Small intestine (tissue), 16 donors: ENCODE measurements at places on chromosomes 2 and 18.

DNA sequence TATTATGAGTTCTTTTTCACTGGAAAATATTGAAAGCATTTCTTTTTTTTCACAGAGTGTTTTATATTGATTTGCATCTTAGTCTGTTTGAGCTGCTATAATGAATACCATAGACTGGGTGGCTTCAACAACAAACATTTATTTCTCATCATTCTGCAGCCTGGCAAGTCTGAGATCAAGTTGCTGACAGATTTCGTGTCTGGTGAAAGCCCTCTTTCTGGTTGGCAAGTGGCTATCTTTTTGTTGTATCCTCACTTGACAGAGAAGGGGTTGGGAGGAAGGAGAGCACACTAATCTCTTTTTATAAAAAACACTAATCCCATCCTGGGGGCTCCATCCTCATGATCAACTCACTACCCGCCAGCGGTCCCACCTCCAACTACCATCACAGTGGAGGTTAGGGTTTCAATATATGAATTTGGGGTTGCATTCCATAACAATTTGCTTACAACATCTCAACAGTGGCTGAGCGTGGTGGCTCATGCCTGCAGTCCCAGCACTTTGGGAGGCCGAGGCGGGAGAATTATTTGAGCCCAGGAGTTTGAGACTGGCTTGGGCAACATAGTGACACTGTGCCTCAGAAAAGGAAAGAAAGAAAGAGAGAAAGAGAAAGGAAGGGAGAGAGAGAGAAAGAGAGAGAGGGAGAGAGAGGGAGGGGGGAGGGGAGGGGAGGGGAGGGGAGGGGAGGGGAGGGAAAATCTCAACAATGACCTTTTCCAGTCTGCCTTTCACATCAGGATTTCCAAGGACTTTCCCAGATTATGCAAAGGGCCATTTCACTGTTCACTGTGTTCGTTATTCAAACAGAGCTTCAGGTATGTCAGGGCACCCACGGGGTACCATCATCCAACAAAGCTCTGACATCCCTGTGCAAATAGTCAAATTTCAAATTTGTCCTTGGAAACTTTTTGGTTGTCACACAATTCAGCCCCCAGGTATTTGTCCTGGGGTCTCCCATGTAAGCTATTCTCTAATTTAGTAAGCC, 111.1 kb downstream of the AP1S3 start:
- DNase-seq: no peak
- H3K4me3 ChIP-seq: no peak overlapping the region
- no peak overlapping the region for H3K27ac ChIP-seq
- no peaks in the 10 kb centered on the region for H3K4me1 ChIP-seq
- no peaks in the 10 kb centered on the region for H3K36me3 ChIP-seq
- H3K27me3 ChIP-seq: no peaks in the 10 kb centered on the region

- H3K4me3 ChIP-seq: no peak overlapping the region
- H3K27ac ChIP-seq: no peak overlapping the region
- no peaks in the 10 kb centered on the region for H3K36me3 ChIP-seq
- H3K4me1 ChIP-seq: no peaks in the 10 kb centered on the region
Observed at GRCh38 chr18:69002233-69002632, 204.4 kb downstream of the CCDC102B start.

- no peak for DNase-seq
- no peaks in the 10 kb centered on the region for H3K27me3 ChIP-seq
- no peak overlapping the region for H3K4me3 ChIP-seq
- no peak overlapping the region for H3K27ac ChIP-seq
- no peaks in the 10 kb centered on the region for H3K4me1 ChIP-seq
Observed at GRCh38 chr2:12008425-12009061, 262.1 kb downstream of the LPIN1 start.

DNA sequence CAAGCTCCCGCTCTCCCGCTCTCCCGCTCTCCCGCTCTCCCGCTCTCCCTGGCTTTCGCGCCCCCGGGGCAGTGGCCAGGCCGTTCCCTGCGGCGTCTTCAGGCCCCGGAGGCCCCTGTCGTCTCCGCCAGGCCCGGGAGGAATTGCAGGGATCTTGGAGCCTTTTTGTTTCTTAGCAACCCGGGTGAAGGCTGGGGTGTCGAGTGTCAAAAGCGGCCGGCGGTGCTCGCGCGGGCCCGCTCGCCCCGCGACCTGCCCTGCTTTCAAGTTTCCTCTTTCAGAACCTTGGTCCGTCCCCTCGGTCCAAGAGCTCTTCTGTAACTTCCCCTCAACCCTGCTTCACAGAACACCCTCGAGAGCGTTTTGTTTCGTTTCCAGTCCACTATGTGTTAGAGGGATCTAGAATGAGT, 1.4 kb downstream of the RNF138 start:
- peaks cover 2% of the 10 kb centered on the region for H3K36me3 ChIP-seq
- DNase-seq: peak; percentile 63
- peak overlapping the region; percentile 98 for H3K27ac ChIP-seq
- H3K4me3 ChIP-seq: peak overlapping the region; percentile 95
- H3K4me1 ChIP-seq: peaks cover 13% of the 10 kb centered on the region
- H3K27me3 ChIP-seq: no peaks in the 10 kb centered on the region

- no peaks in the 10 kb centered on the region for H3K36me3 ChIP-seq
- H3K4me1 ChIP-seq: no peaks in the 10 kb centered on the region
- H3K27ac ChIP-seq: no peak overlapping the region
- H3K27me3 ChIP-seq: no peaks in the 10 kb centered on the region
Observed at GRCh38 chr2:60565472-60565871, 12.0 kb upstream of the BCL11A start.

DNA sequence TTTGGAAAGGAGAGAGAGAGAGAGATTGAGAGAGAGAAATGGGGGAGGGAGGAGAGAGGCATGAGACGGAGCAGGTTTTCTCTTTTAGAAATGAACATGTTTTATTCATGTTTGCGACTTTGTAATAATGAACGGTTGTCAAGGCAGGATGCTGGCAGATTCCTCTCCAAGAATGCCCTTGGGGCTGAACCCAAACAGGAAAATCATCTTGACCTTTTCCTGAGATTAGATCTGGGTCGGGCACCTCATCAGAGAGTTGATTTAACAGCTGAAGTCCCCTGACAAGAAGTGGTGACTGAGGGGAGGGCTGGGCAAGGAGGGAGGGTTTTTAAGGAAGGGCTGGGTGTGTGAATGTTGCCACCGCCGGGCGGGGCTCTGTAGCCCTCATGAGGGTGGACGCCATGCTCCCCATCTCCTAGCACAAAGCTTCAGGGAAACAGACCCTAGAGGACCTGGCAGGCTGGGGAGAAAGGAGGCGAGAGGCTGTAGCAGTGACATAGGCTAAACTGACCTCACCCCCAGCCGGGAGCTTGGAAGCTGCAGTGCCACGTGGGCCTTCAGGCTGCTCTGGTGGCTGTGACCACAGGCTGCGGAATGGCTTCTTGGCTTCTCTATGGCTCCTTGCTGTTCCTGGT, 60.0 kb downstream of the LIPG start:
- H3K36me3 ChIP-seq: no peaks in the 10 kb centered on the region
- no peaks in the 10 kb centered on the region for H3K27me3 ChIP-seq
- H3K27ac ChIP-seq: no peak overlapping the region
- H3K4me1 ChIP-seq: peaks cover 24% of the 10 kb centered on the region
- no peak overlapping the region for H3K4me3 ChIP-seq
- no peak for DNase-seq

DNA sequence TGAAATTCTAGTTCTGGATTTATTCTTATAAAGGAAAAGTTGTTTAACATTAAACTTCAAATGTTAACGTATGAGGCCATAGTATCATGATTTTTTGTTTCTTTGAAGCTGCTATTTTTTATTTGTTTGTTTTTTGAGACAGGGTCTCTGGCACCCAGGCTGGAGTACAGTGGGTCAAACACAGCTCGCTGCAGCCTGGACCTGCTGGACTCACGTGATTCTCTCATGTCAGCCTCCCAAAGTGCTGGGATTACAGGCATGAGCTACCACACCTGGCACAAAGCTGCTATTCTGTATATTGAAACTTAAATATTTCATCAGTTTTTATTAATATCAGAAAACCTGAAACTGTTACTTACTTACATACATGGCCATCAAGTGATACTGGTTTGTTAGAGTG, 89.5 kb upstream of the RPRM start:
- no peaks in the 10 kb centered on the region for H3K27me3 ChIP-seq
- no peaks in the 10 kb centered on the region for H3K4me1 ChIP-seq
- H3K36me3 ChIP-seq: no peaks in the 10 kb centered on the region
- H3K4me3 ChIP-seq: no peak overlapping the region
